ENCODE measurements at places on chromosomes 4 and X.

- peak; percentile 94 for DNase-seq
Observed at GRCh38 chrX:2690856-2691542, at the start of gene CD99. Gene CD99, plus strand, starts transcription at chrX:2691295. Its CDS starts 66 bp downstream, at chrX:2691361.

GRCh38 chrX:109537324-109537665 lies 651 bp downstream of the NXT2 start:
- DNase-seq, result no peak

- DNase-seq, result no peak
Observed at GRCh38 chrX:39137363-39137954, 336.2 kb downstream of the MID1IP1 start.

DNA sequence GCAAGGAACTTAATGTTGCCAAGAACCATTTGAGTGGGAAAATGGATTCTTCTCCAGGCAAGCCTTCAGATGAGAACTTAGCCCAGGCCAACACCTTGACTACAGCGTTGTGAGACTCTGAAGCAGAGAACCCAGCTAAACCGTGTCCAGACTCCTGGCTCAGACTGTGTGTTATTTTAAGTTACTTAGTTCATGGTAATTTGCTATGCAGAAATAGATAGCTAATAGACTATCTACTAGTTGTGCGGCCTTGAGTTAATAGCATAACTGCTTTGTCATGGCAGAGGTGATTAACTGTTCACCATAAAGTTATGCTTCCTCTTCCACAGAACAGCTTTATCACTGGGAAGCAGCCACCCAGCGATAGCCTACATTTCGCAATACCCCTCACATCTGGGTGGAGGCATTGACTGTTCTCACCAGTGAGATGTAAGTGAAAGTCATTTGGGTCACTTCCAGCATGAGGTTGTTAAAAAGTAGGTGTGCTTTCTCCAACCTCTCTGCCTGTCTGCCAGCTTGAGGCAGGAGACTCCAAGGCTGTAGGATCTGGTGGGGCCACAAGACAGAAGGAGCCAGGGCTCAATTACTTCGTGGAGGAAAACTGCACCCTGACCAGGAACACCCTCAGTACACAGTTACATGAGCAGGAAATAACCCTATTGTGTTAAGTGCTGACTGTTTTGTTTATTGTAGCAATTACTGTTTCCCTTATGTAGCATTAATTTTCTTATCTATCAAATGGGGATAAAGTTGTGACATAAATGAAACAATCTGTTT lies 94.2 kb downstream of the GPAT3 start:
- DNase-seq, result no peak

- DNase-seq, result peak; percentile 80
Observed at GRCh38 chrX:20252381-20253231, 14.1 kb downstream of the RPS6KA3 start.

Measured in activated T-cell treated with anti-CD3 and anti-CD28 coated beads, Interleukin-2, amount 50 U/mL, for 1 hour (primary cell).